Posterior vena cava (tissue), 2 donors: ENCODE measurements at places on chromosomes 7 and 10. TPM values are rescaled to one million over a fixed set of nuclear protein-coding genes. Genes with fewer than 3 reads are reported as not detected.

GRCh38 chr10:124627866-124628675 lies 116.1 kb downstream of the FAM53B start:
- no peak for DNase-seq

DNA sequence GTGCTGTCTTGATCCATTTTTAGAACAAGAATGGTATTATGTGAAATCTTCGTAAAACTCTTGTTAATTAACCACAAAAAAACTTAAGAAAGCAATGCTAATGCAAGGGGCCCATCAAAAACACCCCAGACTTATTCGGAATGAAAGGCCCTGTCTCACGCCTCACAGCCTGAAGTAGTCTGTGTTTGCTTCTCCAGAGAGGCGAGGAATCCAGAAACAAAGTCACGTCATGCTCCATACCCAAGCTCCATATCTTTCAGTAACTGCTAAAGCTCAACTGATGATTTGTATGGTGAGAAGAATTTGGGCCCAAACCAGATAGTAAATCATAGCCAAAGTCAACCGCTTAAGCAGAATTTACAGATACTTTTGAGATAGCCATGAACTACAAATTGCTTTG lies 155.4 kb downstream of the ATE1 start:
- no peak for DNase-seq

GRCh38 chr10:117762819-117763172 lies 220.2 kb downstream of the EMX2 start:
- no peak for DNase-seq

GRCh38 chr10:104327745-104328645 lies 10.3 kb downstream of the ITPRIP start:
- no peak for DNase-seq

DNA sequence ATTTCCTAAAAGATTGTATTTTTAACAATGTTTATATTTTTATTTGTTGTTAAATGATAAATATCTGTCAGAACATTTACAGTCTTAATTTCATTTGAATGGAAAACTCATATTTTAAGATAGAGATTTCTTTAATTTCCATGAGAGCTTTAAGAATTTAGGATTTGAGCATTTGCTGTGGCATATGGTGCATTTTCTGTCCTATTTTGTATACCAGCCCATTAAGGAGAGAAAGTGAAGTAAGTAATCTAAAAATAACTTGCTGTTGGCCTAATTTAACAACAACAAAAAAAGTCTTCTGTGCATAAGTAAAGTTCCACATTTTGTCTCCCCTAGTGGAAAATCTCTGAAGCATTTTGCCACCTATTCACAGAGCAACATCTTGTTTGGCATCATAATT lies 190.9 kb upstream of the PPP1R3A start:
- DNase-seq, result no peak

- no peak for DNase-seq
These were observed 151.6 kb downstream of the TMEM26 start for GRCh38 chr10:61301575-61301974.

- DNase-seq, result no peak
These were observed 17.3 kb downstream of the IL2RA start for GRCh38 chr10:6044751-6045313.

Gene IL6
- 65.6 TPM for total RNA-seq

Gene PCLO
- total RNA-seq, result 1.2 TPM

Gene SNX10
- total RNA-seq, result 6.5 TPM
